ENCODE measurements at places on chromosomes 13 and 19.

GRCh38 chr13:112198396-112199010, 131.6 kb downstream of the SOX1 start:
- ATAC-seq = no peak

DNA sequence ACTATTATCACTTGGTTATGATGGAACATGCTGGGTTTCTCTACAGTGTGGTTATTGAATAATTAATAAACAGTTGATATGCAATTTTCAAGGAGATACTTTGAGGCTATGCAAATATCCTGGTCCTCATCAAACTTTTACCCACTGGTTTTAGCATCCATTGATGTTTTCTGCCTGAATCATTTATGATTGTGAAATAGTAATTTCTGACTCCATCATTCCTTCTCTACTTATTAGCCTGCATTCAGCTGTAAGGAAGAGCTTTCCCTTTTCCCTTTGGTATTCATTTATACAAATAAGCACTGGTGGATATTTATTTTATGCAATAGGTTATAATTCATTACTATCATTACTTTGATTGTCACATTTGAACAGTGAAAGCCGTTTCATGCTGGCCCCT, 13.9 kb upstream of the DNAJC15 start:
- no peak for ATAC-seq

- no peak for ATAC-seq
Measured at GRCh38 chr19:7528522-7529245, 6.3 kb downstream of the MCOLN1 start.

GRCh38 chr19:10079031-10079453, 7.1 kb upstream of the SHFL start:
- ATAC-seq = no peak

DNA sequence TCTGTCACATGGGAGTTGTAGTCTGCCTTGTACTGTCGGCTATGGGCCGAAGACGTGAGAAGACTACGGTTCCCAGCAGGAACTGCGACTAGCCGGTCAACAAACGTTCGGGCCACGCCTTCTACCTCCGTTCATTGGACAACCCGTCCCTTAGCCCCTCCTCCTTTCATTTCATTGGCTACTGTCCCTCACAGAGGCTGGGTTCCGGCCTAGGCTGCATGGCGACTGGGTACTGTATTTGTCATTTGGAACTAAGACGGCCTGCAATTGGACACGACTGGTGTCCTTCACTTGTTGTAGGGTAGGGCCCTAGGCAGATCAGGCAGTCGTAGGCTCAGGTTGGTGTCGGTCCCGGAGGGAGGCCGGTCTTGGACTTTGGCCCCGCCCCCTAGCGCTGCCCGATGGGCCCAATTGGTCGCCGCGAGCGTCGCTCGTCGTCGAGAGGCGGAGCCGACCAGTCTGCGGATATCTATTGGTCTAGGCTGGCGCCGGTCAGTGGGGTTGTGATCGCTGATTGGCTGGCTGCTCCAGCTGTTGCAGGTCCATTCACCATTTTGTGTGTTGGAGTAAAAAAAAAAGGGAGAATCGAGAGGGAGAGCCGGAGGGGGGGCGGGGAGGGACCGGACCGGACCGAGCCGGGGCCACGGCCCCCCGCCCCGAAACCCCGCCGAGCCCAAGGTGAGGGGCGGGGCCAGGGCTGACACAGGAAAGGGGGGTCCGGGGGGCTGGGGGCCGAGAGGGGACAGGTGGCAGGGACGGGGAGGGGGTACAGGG, at the start of gene CIC:
Gene CIC (plus strand): TSS at position 549 of the 774 bp plus-strand sequence. CDS start 2,532 bp downstream, outside the sequence.
- peak; percentile 83 for ATAC-seq

- ATAC-seq = no peak
Measured at GRCh38 chr13:25455146-25455545, 83.4 kb downstream of the ATP8A2 start.

GRCh38 chr13:49539313-49539712, 43.6 kb downstream of the PHF11 start:
- no peak for ATAC-seq

GRCh38 chr19:32224371-32225244, 120.8 kb upstream of the ZNF507 start:
- peak; percentile 79 for ATAC-seq

DNA sequence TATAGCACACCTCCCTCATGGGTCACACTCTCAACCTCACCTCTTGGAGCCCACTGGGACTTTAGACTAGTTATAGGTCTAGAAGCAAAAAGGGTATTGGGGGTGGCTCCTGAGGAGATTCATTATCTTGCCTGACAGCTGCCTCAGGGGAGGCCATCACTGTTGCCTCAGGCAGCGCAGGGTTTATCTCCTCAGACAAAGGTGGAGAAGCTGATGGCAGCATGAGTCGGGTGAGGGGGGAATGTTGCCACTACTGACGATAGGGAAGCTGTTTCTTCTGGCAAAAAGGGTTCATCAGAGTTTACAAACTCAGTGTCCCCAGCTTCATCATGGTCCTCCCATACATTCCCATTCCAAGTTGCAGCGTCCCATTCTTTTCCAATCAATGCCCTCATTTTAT, 562.4 kb downstream of the IRS2 start:
- no peak for ATAC-seq

DNA sequence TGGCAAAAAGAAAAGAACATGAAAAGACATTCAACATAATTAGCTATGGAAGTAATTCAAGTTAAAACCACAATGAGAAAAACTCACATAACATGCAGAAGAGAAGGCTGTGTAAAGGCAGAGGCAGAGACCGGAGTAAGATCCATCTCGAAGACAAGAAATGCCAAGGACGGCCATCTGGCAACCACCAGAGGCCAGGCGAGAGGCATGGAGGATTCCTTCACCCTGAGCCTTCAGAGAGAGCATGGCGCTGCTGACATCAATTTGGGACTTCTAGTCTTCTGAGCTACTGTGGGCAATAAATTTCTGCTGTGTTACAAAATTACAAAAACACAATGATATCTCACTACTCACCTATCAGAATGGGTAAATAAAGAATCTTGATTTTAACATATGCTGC, 381.0 kb downstream of the TSHZ3 start:
- no peak for ATAC-seq

GRCh38 chr19:1431759-1432506, 6.3 kb upstream of the RPS15 start:
- no peak for ATAC-seq

DNA sequence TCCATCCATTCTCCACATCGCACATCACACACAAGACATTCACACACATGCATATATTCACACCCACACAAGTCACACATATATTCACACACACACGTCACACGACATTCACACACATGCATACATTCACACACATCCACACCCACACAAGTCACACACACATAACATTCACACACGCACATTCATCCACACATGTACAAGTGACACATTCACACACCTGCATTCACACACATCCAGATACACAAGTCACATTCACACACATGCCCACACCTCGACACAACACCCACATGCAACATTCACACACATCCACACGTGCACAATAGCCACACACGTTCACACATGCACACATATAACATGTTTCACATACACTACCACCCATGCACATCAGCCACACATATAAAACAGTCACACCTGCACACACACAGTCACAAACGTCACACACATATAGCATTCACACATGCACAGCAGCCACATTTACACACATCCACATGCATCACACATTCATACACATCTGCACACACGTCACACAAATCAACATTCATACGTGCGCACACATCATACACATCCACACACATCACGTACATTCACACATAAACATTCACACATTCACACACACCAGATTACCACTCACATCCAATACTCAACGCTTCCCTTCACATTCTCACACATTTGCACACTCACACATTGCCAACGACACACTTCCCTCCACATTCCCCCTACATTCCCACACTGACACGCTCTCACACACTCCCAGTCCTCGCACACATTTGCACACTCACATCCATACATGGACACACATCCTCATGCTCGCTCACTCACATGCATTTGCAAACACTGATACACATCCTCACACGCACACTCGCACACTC, 41.0 kb downstream of the ANKRD10 start:
- no peak for ATAC-seq

- ATAC-seq = peak; percentile 88
Measured at GRCh38 chr13:31073859-31074718, 87.6 kb downstream of the HSPH1 start.

DNA sequence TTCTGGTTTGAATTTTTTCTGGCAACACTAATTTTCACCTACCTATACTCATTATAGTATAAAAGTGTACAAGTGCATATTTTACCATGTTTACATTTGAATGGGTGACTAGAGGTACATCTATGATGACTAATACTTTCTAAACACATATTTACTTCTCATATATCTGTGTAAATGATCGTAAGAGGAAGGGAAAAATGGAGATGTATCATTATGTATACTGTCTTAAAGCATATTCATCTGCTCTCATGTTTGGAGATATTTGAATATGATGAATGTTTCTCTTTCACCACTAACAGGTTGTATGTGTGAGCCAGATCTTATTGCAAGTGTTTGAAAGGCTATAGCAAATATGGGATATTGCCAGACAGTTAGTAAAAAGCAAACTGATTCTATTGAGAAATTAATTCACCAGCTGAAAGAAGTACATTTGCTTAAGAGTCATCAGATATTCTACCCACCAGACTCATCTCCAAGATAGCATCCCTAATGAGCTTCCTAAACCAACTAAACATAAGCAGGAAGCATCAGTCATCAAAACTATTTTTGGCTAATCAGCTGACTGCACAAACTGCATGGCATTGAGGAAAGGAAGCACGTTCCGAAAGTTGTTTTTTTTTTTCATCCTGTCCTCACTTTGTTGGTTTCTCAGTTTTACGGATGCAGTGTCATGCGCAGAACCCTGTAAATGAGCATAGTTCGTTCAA, 738.2 kb downstream of the GPC5 start:
- ATAC-seq = no peak

GRCh38 chr13:66618702-66619101, 611.4 kb downstream of the PCDH9 start:
- no peak for ATAC-seq

- ATAC-seq = no peak
Measured at GRCh38 chr13:109000207-109000606, 370.8 kb downstream of the MYO16 start.

DNA sequence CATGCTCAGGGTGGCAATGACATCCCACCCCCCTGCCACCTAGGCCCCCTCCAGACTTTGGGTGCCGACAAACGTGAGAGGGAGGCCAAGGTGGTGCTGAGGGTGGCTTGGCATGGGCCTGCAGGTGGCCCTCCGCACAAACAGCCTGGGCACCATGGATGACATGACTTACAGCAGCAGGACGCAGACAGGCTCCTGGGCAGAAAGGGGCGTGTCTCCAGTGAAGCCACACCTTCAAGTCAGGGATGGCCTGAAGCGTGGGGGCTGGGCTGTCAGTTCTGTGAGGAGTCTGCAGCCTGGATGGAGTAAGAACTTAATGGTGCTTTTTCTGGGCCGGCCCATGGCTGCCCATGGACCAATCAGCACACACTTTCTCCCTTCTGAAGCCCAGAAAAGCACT, 25.3 kb downstream of the POMP start:
- no peak for ATAC-seq

DNA sequence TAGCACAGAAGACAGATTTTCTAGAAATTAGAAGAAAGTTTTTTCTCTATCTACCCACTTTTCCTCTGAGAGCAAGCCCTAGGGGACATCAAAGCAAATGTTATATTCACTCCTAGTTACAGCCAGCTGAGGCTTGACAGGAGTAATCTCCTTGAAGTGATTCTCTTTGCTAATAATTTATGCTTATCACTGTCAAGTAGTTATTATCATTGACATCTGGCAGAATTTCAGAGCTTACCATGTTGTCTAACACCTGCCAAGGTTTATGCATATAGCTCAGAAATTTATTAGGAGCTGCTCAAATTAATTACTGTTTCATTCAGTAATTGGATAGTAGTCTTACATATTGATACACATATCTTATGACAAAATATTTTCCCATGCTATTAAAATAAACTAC, 465.9 kb upstream of the ATXN8OS start:
- ATAC-seq = no peak

GRCh38 chr13:66503890-66504289, 726.2 kb downstream of the PCDH9 start:
- no peak for ATAC-seq

- ATAC-seq = no peak
Measured at GRCh38 chr19:10557603-10558197, 8.1 kb downstream of the KRI1 start.

GRCh38 chr13:45875951-45876350, 24.4 kb upstream of the SIAH3 start:
- ATAC-seq = no peak

DNA sequence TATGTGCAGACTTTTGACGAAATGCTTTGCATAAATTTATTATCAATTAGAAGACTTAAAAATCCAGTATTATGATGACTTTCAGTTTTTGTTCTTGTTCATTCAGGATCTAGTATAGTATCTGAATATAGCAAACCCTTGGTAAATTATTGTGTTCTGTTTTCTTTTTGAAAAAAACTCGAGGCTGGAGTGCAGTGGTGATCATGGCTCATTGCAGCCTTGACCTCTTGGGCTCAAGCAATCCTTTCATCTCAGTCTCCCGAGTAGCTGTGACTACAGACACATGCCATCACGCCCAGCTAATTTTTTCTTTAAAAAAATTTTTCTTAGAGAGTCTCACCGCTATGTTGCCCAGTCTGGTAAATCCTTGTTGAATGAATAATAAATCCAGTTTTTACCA, 4.6 kb downstream of the FARP1 start:
- ATAC-seq = no peak

DNA sequence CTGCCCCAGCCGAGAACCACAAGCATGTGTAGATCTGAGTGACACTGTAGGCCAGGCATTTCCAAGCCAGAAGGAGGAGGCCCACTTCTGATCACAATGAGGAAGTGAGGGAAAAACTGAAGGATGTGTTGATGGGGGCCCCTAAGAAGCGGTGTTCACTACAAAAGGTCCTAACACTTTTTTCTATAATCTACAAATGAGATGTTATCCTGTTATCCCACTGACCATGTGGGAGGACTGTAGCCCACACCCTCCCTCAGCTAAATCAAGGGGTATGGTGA, 99.0 kb upstream of the MCF2L start:
- ATAC-seq = no peak

GRCh38 chr19:8132858-8133458, 16.4 kb downstream of the FBN3 start:
- no peak for ATAC-seq

- peak; percentile 73 for ATAC-seq
Measured at GRCh38 chr19:29942404-29943261, 594 bp downstream of the URI1 start.

All from activated T-helper 17 cell treated with anti-CD3 and anti-CD28 coated beads, Interleukin-2, amount 50 U/mL, for 72 hours (primary cell).